CD8-positive, alpha-beta T cell (primary cell): ENCODE measurements at places on chromosomes 1 and 21.

- DNase-seq = no peak
Measured at GRCh38 chr1:234627009-234627950, 17.3 kb upstream of the IRF2BP2 start.

DNA sequence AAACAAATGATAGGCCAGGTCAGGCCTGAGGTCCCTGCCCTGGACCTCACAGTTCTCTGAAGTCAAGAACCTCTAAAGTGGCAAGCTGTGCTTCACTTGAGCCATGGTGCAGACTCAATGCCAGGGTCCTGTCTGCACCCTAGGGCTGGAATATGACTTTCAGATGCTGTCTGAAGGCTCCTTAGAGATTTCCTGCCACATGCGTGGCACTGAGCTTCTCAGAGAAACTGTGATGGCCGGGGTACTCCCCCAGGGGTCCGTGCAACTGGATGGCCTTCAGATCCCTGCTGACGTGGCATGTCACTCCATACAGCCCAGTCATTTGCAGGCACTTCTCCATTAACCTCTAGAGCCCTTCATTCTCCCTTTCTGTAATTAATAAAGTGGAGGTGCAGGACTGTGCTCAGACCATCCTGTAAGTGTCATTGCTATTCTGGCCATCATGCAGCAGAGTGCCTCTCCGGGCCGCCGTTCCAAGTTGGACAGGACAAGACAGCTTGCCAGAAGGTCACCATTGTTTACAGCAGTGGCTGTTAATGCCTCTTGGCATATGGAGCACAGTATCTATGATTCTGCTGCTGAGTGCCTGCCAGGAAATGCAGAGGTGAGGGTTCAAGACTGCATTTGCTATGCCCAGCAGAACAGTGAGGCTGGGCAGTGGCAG lies 205.1 kb upstream of the COA6 start:
- no peak for DNase-seq

- DNase-seq = no peak
Measured at GRCh38 chr1:115771094-115771846, 2.8 kb upstream of the CASQ2 start.

GRCh38 chr1:66305927-66306326 lies 228.0 kb upstream of the SGIP1 start:
- DNase-seq = no peak

DNA sequence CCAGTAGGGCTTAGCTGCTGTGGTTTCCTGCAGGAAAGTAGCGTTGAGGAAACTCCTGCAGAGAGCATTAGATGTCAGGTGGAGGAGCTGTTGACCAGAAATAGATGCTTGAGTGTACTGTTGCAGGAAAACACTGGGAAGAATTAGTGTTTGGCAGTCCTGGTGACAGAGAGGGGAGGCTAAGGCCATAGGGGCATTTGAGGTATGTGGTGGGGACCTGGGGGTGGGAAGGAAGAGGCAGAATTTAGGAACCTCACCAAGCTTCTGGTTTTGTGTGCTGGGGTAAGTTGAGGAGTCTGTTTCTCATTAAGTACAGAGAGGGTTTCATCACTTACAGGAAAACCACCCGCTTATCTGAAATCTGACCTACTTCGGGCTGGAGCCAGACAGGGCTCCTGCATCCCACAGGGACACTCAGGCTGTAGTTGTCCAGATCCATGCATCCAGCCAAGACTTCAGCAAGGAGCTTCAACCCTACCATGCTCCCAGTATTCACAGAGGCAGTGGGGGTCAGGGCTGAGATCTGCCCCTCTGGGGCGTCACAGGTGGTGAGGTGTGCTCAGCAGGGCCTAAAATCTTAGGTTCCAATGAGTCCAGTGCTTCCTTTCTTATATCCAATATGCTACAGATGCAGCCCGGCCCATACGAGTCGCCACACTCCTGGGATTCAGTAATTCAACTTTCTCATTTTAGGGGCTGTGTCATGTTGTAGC lies 15.1 kb downstream of the SH2D2A start:
- DNase-seq = no peak

GRCh38 chr1:64251971-64252370 lies 48.5 kb downstream of the UBE2U start:
- no peak for DNase-seq

GRCh38 chr21:33039536-33039935 lies 13.8 kb downstream of the OLIG2 start:
- DNase-seq = no peak

DNA sequence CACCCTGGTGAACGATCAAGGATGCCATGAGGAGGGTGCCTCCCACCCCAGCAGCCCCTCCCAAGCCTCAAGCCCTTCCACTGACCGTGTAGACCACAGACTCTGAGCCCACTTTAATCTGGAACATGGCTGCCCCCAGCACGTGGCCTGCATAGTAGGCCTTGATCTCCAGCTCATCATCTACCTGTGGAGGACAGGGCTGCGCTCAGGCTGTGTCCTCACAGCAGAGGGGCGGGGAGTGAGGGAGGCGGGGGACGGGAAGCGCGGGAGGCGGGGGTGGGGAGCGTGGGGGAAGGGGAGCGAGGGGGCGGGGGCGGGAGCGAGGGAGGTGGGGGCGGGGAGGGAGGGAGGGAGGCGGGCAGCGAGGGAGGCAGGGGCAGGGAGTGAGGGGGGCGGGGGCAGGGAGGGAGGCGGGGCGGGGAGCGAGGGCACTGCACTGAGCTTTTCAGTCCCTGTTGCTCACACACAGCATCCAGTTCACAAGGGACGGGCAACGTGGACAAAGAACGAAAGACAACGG lies 7.1 kb downstream of the PUSL1 start:
- DNase-seq = no peak

- no peak for DNase-seq
Measured at GRCh38 chr1:160373696-160374095, 6.8 kb downstream of the NHLH1 start.

DNA sequence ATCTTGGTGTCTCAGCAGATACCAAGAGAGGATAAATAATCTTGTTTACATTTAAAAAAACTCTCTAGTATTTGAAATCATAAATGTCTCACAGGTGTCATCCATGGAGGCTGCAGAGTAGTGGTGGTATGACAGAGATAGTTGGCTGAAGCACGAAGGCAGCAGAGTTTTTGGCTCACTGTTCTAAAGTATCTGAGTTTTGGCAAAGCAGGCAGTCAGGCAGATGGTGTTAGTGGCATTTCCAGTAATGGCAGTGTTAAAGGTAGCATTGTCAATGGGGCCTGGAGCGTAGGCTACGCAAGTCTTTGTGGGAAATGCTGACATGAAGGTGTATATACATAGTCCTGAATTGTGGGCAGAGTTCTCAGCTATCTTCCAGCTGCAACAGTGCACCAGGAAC lies 68.5 kb upstream of the HSD17B7 start:
- DNase-seq = no peak

DNA sequence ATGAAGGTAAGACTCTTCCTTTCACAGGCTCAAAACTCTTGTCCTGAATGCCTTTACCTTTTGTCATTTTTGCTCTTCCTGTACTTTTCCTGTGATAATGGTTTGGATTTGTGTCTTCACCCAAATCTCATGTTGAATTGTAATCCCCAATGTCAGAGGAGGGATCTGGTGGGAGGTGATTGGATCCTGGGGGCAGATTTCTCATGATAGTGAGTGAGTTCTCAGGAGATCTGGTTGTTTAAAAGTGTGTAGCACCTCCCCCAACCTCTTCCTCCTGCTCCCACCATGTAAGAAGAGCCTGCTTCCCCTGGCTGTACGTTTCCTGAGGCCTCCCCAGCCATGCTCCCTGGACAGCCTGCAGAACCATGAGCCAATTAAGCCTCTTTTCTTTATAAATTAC lies 75.5 kb downstream of the DDX20 start:
- no peak for DNase-seq

DNA sequence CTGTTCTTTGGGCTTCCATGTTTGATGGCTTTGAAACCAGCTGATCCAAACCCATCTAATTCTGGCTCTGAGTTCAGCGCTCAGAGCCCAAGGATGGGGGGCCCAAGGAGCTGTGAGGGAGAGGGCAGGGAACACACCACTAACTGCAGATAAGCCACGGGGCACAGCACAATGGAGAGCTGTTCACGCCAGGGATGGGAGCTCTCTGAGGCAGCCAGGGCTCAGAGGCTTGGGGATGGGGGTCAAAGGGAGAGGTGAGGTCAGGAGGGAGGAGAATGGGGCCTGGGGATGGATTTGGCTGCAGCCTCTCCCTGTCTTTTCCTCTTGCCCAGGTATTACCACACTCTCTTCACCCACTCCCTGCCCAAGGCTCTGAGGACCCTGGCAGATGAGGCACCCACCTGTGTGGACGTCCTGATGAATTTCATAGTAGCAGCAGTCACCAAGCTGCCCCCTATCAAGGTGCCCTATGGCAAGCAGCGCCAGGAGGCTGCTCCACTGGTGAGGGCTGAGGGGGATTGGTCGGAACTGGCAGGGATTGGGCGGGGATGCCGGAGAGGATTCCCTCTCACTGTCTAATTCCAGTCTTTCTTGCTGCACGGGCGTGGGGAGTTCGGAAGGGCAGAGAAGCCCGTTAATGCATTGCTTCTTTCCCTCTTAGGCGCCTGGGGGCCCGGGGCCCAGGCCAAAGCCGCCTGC lies 11.3 kb downstream of the SLC30A2 start:
- no peak for DNase-seq

- DNase-seq = no peak
Measured at GRCh38 chr1:154925335-154926170, 11.0 kb downstream of the PMVK start.

- DNase-seq = no peak
Measured at GRCh38 chr1:41535276-41535675, 50.8 kb upstream of the EDN2 start.

DNA sequence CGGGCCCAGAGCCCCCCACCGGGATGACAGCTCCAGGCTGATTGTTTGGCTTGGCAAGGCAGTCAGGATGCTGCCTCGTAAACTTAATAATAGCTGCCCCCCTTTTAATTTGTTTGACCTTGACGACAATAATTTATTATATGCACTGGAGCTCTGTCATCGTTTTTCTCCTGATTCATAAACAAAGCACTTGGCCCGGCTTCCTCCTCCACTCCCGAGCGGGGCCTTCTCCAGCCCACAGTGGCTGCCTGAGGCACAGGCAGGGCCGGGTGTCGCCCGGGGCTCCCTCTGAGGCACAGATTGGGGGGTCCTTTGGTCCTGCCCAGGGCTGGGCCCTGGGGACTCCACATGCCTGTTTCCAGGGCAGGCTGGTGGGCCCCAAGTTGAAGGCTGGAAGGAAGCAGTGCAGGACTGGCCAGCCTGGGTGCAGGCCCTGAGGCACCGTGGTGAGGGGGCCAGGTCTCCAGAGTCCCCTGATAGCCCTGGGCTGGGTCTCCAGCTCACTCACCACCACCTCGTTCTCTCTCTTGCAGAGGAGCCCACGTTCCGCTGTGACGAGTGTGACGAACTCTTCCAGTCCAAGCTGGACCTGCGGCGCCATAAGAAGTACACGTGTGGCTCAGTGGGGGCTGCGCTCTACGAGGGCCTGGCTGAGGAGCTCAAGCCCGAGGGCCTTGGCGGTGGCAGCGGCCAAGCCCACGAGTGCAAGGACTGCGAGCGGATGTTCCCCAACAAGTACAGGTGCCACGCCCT lies 52.0 kb upstream of the ARHGEF16 start:
- no peak for DNase-seq

DNA sequence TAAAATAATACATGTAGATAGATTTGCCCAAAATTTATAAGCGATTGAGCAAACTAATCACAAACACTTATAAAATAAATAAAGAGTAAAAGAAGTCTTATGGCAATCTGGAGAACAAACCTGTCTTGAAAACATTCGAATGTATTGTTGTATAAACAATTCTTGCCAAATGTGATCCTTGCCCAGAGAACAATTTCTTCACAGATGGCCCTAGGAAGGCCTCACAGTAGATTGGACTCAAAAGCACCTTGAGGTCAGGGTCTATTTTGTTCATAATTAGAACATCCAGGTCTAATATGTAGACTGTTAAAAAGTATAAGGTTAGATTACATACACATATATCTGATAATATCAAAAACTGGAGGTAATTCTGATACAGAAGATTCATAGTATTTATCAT lies 202.4 kb downstream of the KCNT2 start:
- DNase-seq = no peak

- DNase-seq = no peak
Measured at GRCh38 chr1:80036690-80037432, 1030.3 kb upstream of the ADGRL4 start.

- DNase-seq = no peak
Measured at GRCh38 chr1:19670787-19671186, 6.1 kb downstream of the HTR6 start.

DNA sequence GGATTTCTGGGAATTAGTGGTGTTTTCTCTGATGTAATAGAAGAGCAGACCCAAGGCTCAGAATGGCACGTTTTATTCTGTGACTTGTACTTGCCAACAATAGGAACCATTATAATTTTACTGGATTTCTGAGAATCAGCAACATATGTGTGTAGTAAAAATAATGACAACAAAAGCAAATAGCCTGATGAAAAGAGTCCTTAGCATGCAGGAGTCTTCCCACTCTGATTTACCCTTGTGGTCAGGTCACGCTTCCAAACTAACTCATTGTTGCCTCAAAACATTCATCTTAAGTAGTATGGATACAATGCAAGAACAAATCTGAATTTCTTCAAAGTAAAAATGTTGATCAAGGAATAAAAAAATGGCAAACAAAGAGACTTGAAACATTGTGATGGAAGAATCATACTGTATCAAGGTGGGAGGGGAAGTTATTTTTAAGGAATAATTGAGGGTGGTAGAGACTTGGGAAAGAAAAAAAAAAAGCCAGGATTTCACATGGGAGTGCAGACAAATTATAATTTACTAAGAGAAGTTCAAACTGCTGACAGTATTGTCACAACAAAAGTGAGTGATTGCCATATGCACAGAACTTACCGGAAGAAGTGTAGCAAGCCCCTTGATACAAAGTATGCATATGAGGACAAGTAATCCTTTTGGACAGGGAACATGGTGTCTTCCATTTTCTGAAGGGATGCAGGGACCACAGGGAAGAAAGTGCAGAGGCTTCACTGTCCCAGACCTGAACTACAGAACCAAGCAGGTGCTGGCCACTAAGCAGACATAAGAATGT lies 31.2 kb upstream of the RGL1 start:
- no peak for DNase-seq

DNA sequence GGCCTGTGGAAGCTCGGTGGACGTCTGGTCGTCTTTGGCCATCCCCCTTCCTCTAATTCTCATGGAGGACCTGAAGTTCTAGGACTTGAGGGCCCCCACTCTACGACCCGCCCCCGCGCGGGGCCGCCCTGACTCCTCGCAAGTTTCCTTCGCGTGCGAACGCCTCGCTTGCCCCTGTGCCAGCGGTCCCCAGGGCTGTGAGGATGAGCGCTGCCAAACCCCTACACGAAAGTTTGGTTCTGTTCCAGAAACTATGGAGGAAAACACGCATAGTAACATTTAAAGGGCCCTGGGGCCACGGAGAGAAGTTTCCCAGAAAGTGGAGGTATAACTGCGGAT lies 304 bp upstream of the GNG12 start:
- DNase-seq = no peak

DNA sequence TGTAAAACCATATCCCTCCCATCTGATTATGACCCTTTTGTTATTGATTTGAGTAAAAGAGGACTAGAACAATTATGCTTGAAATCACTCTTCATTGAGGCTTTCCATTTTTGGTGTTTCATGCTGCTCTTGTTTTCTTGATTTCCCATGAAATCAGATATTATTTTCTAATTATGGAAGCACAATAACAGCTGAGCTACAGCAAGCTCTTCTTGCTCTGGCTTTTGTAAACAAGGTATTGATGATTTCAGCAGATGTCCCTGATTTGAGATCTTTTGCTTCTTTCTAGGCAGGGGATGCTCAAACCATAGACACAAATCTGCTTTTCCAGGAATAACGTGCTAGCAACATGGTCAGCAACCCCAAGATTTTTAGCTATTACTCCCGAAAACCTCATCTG lies 607.8 kb downstream of the NCAM2 start:
- DNase-seq = no peak

- no peak for DNase-seq
Measured at GRCh38 chr1:96558635-96559034, 162.9 kb upstream of the PTBP2 start.
